Breast epithelium (tissue), 4 donors: ENCODE measurements at places on chromosomes 16 and 17. TPM values are rescaled to one million over a fixed set of nuclear protein-coding genes. Genes with fewer than 3 reads are reported as not detected.

KRT13 gene
- not detected for total RNA-seq

GRCh38 chr17:68290955-68291835 lies at the start of the genes ARSG and SLC16A6:
ARSG (plus strand) TSS chr17:68291495; CDS start chr17:68307494, 15,999 bp downstream.
SLC16A6 (minus strand) TSS chr17:68291127; CDS start chr17:68278320, 12,807 bp downstream.
- peak; percentile 66 for DNase-seq

PRAC1 gene
- not detected for total RNA-seq

SPAG9 gene
- total RNA-seq, result 178 TPM

SULT1A1 gene
- total RNA-seq, result 25.6 TPM

CLEC10A gene
- 2.9 TPM for total RNA-seq

FLCN gene
- 39.7 TPM for total RNA-seq

GRCh38 chr16:49560004-49560830 lies 186.6 kb downstream of the C16orf78 start:
- DNase-seq, result no peak

DNA sequence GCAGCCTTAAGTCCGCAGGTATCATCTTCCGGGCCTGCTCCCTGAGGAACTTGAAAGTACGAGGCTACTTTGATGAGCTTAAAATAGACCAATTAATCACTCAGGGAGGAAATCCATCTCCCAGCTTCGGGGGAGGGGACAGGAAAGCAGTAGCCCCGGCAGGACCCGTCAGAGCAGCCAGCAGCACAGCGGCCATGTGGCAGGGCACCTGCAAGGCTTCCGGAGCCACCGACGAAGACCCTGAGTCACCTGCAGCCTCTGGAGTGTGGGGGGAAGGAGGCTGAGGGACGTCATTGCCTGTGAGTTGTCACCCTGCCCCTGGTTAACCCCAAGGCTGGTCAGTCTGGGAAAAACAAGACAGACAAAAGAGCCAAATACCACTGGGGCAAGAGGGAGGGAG lies 4.4 kb upstream of the CYB561 start:
- DNase-seq, result no peak

PRSS21 gene
- 4.9 TPM for total RNA-seq

KREMEN2 gene
- total RNA-seq, result not detected

- no peak for DNase-seq
Observed at GRCh38 chr16:56847173-56847910, 17.7 kb upstream of the SLC12A3 start.

VWA3A gene
- not detected for total RNA-seq

DNAI2 gene
- not detected for total RNA-seq

GRCh38 chr17:5686074-5686635 lies 101.8 kb upstream of the NLRP1 start:
- no peak for DNase-seq

DNA sequence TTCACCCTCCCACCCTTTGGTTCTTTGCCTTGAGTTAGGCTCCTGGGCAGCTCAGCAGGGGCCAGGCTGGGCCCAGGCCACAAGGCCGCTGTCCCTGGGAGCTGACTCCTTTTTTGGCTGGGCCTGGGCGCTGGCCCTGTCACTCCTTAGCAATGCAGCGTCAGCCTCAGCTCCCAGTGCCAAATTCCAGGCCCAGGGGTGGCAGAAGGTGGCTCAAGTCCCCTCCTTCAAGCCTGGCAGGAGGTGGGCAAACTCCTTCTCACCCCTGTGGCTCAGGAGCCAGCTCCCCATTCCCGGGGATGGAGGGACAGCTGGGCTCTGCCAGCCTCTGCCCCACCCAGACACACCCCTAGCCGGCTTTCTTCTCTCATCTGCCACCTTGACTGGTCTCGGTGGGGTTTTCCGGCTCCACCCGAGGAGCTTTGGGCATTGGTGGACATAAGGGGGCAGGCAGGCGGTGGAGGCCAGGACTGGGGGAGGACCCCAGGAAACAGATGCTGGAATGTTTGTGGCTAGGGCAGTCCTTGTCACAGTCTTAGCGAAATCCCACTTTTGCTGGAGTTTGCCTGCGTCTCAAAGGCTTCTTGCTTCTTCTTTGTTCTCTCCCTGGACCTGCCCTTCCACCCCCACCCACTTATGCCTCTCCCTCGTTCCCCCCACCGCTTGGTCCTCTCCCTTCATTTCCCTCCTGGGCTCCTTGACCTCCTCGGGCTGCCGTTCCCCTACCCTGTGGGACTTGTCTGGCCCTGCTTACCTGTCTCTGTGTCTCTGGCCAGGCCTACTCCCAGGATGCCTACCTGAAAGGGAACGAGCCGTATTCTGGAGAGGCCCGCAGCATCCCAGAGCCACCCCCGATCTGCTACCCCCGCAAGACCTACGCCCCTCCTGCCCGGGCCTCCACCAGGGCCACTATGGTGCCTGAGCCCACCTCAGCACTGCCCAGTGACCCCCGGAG lies 37.4 kb downstream of the ARHGAP23 start:
- DNase-seq, result no peak

- no peak for DNase-seq
Observed at GRCh38 chr16:49575346-49576172, 202.0 kb downstream of the C16orf78 start.

KRT9 gene
- total RNA-seq, result 0.44 TPM

GRCh38 chr16:70434484-70435260 lies 4.2 kb downstream of the ST3GAL2 start:
- no peak for DNase-seq

DNA sequence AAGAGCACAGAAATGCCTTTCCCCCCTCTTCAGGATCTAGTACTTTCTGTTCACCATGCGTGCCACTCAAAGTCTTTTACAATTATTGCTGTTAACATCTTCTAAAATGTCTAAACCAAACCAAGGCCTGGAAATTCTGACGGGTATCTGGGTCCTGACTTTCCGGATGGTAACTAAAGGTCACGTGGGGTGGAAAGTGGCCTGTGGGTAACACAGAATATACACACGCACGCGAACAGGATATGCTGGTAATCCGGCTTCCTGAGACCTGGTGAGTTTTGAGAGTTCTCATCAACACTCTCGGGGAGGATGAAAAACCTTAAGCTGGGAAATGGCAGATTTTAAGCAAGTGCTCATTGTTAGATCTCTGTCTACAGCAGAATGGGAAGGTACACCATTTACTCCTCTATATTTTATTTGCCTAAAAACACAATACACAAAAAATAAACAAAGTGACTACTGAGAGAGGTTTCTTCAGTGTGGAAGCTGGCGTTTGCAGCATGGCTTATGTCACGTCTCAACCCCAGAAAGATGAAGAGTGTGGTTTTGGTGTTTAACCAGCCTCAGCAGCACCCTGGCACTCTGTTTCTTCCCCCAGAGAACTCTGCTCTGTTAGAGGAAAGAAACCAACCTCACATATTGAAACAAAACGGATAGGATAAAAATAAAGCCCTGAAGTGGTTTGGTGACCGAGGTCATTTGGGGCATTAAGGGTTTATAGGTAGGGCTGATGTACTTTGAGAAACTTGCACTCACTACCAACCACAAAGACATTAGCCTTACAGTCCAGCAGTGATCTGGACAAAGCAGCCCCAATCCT lies 37.3 kb downstream of the SMG6 start:
- no peak for DNase-seq

ITGA2B gene
- total RNA-seq, result 0.66 TPM

DNA sequence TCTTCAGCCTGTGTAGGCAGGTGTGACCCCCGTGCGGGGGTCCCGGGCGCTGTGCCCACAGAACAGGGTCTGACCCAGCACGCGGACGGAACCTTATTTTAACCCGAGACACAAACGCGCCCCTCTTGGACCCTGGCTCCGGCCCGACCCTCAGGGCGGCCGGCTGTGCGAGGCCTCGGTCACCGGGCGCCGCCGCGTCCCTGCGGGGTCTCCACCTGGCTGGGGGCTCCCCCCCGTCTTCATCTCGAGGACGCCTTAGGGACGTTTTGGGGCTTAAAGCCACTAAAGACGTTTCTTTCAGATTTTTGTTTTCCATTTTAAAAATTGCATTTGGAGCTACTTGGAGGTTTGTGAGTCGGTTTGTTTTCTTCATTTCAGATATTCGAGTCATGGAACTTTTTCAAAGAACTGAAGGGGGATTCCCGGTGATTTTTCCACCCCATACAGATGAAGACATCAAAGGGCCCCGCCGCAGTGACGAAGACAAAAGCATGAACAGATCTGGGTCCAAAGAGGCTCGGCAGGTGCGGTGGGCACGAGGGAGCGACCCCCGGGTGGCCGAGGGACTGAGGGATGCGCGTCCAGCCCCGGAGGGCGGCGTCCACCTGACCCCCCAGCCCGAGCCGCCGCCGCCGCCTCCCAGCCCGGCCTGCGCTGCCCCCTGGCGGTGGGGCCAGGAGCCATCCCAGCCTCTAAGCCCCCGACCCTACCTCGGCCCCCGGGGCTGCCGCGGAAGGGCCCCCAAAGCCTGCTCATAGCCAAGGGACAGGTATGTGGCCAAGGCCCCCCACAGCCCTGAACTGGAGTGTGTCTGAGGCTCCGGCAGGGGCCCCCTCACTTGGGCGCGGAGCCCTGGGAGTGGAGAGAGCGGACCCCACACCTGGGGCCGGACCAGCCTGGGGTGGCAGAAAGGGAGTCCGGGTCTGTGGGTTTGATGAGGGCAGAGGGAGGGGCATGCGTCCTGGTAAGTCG lies 3.8 kb upstream of the CD7 start:
- no peak for DNase-seq

GRCh38 chr17:82865774-82866395 lies 26.1 kb upstream of the ZNF750 start:
- no peak for DNase-seq

CA5A gene
- not detected for total RNA-seq

CRK gene
- 73.7 TPM for total RNA-seq

DNA sequence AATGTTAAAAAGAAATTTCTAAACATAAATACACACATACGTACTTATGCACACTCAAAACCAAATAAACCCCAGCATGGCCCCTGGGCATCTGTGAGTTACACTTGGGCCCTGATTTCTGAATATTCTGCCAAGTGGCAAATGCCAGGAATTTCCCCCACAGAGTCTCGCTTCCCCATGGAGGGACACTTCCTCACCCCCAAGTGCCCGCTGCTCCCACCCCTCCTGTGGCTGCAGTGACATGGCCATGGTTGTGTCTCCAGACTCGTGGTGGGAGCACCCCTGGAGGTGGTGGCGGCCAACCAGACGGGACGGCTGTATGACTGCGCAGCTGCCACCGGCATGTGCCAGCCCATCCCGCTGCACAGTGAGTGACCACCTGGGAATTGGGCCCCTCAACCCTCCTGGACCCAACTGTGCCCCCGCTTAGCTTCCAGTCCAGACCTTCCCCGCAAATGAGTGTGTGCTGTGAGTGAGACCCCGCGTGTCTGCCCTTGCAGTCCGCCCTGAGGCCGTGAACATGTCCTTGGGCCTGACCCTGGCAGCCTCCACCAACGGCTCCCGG lies 4.0 kb downstream of the ITGAD start:
- DNase-seq, result no peak

- peak; percentile 6 for DNase-seq
Observed at GRCh38 chr17:57669671-57670529, 75.2 kb downstream of the CCDC182 start.

DNA sequence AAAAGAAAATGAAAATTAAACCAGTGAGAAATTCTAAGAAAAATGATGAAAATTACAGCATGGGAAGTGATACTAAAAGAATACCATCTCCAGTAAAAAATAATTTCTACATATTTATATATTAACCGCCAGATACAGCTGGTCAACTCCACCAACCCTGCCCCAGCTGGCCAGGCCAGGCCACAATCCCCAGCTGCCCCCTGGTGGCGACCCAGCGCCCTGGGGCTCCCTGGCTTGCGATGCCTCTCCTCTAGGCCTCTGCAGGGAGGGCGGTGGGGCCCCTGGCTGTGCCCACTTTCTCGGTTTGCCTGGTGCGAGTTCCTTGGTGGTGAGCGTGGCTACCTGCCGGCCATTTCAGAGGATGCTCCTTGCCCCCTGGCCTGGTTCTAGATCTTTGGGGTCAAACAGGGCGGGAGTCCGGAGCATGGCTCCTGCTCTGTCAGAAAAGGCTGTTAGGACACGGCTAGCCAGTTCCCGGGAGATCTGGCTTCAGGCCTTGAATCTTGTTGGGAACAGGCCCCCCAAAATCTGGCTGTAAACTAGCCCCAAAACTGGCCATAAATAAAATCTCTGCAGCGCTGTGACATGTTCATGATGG lies 14.5 kb downstream of the GLIS2 start:
- peak; percentile 74 for DNase-seq
